ENCODE measurements at places on chromosomes 3 and 15. TPM values are rescaled to one million over a fixed set of nuclear protein-coding genes. Genes with fewer than 3 reads are reported as not detected.

DNA sequence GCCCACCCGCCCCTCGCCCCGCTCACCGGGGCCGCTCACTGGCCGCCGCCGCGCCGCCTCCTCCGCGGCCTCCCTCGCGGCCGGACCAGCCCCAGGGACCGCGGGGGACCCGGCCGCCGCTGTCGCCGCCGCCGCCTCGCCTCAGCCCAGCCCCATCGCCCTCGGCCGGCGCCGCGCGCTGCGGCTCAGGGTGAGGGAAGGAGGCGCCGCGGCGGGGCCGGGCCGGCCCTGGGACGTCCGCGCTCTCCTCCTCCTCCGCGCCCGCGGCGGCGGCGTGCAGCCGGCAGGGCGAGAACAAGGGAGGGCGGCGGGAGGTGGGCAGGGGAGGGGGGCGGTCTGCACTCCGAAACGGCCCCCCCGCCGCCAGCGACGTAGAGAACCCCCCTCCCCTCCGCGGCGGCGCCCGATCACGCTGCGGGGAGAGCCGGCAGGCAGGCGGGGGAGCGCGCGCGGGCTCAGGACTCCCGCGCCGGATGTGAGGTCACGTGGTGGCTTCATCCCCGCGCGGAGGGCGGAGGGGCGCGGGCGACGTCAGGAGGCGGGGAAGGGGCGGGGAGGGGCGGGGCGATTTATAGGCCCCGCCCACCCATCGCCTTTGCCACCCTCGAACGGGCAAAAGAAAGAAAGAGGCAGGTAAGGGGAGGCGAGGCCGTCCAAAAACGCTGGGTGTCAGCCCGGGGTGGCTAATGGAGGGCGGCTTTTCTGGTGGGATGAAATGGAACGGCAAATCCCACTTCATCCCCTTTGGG is at the start of gene ATP13A3:
Gene ATP13A3, minus strand, starts transcription at position 463 of the 749 bp plus-strand sequence. CDS start 24,812 bp downstream, outside the sequence.
- peak; percentile 90 for DNase-seq
- no peaks in the 10 kb centered on the region for H3K27me3 ChIP-seq
- H3K36me3 ChIP-seq = peaks cover 27% of the 10 kb centered on the region
- H3K4me3 ChIP-seq = peak within 1 kb of the TSS; percentile 92
- peaks cover 52% of the 10 kb centered on the region for H3K4me1 ChIP-seq
- peak within 1 kb of the TSS; percentile 92 for H3K27ac ChIP-seq

- no peak for DNase-seq
- H3K27ac ChIP-seq = no peak overlapping the region
- H3K36me3 ChIP-seq = peaks cover 26% of the 10 kb centered on the region
- no peaks in the 10 kb centered on the region for H3K27me3 ChIP-seq
- H3K4me3 ChIP-seq = no peak overlapping the region
Observed at GRCh38 chr3:67564008-67564407, 90.4 kb downstream of the SUCLG2 start.

DNA sequence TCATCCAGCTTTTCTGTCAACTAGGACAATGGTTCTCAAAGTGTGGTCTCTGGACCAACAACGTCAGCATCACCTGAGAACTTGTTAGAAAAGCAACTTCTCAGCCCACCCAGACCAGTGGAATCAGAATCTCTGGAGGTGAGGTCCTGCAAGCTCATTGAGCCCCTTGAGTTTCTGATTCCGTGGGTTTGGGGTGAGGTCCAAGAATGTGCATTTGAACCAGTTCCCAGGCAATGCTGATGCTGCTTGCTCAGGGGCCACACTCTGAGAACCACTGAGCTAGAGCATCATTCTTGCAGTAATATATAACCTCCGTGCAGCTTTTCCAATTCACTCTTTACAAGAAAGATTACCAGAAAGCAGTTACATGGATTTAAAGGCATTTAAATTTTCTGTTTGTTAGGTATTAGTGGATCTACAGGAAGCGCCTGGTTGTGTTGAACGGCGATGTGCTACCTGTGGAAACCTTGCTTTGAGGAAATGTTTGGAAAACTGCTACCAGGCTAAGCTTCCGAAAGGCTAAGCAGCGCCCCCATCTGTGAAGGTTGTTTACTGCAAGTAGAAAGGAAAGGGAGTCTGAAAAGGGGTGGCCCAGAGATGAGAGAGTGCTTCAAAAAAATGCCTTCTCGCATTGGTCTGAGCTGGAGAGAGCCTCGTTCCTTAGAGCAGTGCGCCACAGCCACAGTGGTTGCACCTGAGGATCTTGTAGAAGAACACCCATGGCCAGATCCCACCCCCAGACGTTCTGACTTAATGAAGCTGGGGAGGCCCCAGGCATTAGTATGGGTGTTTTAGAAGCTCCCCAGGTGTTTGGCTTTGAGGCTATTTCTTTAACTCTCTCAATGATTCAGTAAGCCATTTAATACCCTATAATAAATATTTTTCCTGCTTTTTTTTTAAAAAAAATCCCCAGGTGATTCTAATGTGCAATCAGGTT is 50.0 kb downstream of the RLBP1 start:
- peaks cover 18% of the 10 kb centered on the region for H3K4me1 ChIP-seq
- DNase-seq = peak; percentile 47
- H3K27ac ChIP-seq = no peak overlapping the region
- peaks cover 6% of the 10 kb centered on the region for H3K36me3 ChIP-seq
- no peak overlapping the region for H3K4me3 ChIP-seq

DNA sequence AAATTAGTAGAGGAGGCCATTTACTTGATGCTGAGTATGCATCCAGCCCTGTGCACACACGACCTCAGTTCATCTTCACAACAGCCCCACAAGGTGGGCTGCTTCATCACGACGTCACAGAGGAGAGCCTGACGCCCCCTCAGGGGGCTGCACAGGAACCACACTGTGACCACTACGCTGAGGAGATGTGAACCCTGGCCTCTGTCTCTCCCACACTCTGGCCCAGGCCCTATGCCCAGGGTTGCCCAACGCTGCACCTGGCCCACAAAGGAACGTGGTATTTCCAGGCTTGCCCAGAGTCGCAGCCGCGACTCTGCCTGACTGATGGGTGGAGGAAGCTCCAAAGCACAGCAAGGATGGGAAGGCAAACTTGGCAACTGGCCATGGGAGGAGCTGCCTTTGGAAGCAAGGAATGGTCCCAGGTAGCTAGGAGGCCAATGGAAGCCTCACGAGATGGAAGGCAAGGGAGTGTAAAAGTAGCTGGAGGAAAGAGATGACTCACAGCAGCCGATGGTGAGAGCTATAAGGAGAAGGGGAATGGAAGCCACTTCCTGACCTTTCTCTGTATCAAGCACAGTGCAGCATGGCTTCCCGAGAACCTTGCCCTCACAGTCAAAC is 226.0 kb downstream of the KLF13 start:
- DNase-seq = no peak
- H3K27me3 ChIP-seq = peaks cover 2% of the 10 kb centered on the region
- H3K36me3 ChIP-seq = no peaks in the 10 kb centered on the region
- no peak overlapping the region for H3K27ac ChIP-seq
- no peaks in the 10 kb centered on the region for H3K4me1 ChIP-seq
- no peak overlapping the region for H3K4me3 ChIP-seq

DNA sequence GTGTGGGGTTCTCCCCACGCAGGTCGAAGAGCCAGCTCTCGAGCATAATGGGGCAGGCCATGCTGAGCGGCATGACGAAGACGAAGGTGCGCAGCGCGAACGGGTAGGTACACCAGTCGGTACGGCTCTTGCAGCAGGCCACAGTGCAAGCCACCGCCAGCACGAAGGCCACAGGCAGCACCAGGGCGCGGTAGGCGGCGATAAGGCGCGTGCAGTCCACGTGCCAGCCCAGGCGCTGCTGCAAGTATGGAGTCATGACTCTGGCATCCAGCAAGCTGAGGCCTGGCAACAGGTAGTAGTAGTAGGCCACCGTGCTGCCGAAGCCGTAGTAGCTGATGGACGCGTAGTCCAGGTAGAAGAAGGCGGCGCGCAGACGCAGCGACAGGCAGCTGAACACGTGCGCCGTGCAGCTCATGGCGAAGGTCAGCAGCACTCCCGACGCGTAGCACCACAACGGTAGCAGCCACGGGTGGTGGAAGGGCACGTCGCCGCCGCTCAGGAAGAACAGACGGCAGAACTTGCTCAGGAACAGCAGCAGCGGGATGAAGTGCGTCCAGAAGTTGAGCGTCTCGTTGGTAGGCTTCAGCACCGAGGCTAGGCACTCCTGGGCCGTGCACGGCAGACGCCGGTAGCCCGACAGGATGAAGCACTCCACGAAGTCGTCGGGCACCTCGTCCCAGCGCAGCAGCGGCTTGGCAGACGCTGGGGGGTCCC is 797 bp downstream of the PAQR9 start:
- H3K4me3 ChIP-seq = peak overlapping the region; percentile 70
- H3K27me3 ChIP-seq = peaks cover 83% of the 10 kb centered on the region
- no peak for DNase-seq
- no peaks in the 10 kb centered on the region for H3K36me3 ChIP-seq

DNA sequence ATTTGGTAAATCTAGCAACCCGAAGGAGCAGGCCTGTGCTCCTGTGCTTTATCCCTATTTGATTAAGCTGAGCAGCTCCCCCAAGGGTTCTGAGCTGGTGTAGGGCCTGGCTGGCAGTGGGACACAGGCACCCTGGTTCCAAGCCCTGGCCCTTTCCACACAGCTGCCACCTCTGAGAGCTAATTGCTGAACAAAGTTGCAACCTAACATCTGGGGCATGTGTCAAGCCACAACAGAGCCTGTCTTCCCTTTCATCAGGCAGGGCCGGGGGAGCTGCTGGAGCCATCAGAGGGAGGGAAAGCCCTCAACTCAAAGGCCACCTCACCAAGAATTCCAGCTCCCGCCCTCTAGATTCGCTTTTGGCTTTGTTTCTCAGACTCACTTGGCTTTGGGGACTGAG is 17.1 kb upstream of the MRPS22 start:
- H3K36me3 ChIP-seq = no peaks in the 10 kb centered on the region
- peaks cover 15% of the 10 kb centered on the region for H3K4me1 ChIP-seq
- peaks cover 18% of the 10 kb centered on the region for H3K27me3 ChIP-seq

DNA sequence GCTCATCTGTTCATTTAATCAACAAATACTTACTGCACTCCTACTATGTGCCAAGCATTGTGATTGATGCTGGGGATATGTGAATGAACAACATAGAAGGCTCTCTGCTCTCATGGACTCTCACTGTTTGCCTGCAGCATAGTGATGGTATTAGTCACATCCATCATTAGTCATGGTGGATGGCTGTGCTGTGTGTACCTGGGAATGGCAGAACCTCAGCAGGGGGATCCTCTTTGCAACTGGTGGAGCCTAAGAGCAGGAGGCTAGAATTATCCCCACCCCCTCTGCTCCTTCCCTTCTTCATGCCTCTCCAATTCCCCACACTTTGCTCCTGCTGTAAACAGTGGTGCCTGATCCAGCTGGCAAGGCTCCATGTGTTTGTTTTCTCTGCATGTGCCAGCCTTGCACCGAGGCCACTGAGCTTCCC is 20.5 kb downstream of the BOC start:
- no peak overlapping the region for H3K4me3 ChIP-seq
- H3K27ac ChIP-seq = no peak overlapping the region
- no peaks in the 10 kb centered on the region for H3K4me1 ChIP-seq
- H3K36me3 ChIP-seq = no peaks in the 10 kb centered on the region
- peaks cover 13% of the 10 kb centered on the region for H3K27me3 ChIP-seq

DNA sequence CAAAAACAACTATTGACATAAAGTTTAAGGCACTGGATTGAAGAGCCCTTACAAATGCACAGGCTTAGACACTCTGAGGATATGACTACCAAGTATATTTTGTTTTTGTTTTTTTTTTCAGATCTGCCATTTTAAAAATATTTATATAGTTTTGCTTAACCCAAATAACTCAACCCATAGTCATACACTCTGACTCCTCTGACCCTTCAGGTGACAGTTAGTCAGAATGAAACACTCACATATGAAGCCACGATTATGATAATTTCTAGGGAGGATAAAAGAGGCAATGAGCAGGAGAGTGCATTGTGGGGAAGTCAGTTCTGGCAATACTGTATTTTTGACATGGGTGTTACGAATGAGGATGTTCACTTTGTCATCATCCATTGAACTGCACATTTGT is 774.7 kb downstream of the MECOM start:
- H3K27me3 ChIP-seq = no peaks in the 10 kb centered on the region
- H3K36me3 ChIP-seq = no peaks in the 10 kb centered on the region
- H3K4me3 ChIP-seq = no peak overlapping the region
- DNase-seq = no peak
- no peak overlapping the region for H3K27ac ChIP-seq

DNA sequence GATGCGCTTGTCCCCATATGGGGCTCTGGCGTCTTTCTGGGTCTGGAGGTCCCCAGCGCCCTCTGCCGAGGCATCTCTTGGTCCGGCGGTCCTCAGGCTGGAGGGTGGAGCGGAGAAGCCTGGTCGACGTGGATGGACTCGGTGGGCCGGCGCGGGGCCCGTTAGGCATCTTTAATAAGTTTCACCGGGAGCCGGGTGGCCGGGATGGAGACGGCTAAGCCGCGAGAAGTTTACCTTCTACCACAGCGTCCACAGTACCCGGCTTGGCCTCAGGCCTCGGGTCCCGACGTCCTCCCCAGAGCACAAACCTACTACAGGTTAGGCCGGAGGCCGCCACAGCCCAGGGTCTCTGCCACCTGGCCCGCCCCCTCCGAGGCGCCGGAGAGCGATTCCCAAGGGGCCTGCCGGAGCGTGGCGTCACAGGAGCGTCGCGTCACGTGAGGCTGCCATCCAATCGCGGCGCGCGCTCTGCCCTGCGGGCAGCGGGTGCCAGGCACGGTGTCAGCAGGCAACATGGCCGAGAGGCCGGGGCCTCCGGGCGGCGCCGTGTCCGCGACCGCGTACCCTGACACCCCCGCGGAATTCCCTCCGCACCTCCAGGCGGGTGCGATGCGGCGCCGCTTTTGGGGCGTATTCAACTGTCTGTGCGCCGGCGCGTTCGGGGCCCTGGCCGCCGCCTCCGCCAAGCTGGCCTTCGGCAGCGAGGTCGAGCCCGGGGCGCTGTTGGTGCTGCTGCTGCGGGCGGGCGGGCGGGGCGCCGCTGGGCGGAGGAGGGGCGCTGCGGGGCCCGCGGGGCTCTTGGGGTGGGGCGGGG is at the start of gene TMEM42:
Gene TMEM42, plus strand, starts transcription at position 501 of the 814 bp plus-strand sequence. Its CDS starts 13 bp downstream, at position 514.
- peaks cover 12% of the 10 kb centered on the region for H3K36me3 ChIP-seq
- H3K27ac ChIP-seq = peak within 1 kb of the TSS; percentile 81
- peak within 1 kb of the TSS; percentile 76 for H3K4me3 ChIP-seq
- peak; percentile 89 for DNase-seq
- H3K4me1 ChIP-seq = peaks cover 29% of the 10 kb centered on the region

Gene ALDH1A2
- total RNA-seq = 0.82 TPM

- peaks cover 30% of the 10 kb centered on the region for H3K36me3 ChIP-seq
- H3K4me3 ChIP-seq = peak overlapping the region; percentile 82
- H3K27me3 ChIP-seq = no peaks in the 10 kb centered on the region
- H3K27ac ChIP-seq = peak overlapping the region; percentile 98
- DNase-seq = no peak
Observed at GRCh38 chr15:92881211-92881754, 18.8 kb upstream of the CHD2 start.

Gene AP2M1
- 230 TPM for total RNA-seq

DNA sequence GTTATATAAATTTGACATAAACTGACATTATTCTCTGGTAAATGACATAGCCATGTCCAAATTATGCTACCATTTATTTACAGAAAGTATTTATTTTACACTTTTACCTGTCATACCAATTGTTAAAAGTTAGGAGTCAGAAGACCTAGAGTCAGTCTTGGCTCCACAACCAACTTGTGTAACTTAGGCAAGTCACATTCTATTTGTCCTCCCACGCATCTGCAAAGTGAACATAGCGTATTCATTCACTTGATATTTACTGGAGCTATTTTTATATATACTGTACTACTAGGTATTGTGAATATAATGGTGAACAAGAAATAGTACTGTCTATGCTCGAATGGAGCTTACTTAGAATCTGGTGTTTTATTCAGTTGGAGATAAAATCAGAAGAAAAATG is 78.7 kb downstream of the ZNF280D start:
- DNase-seq = no peak
- H3K27ac ChIP-seq = no peak overlapping the region
- peaks cover 24% of the 10 kb centered on the region for H3K36me3 ChIP-seq
- peaks cover 15% of the 10 kb centered on the region for H3K4me1 ChIP-seq
- H3K4me3 ChIP-seq = no peak overlapping the region

- DNase-seq = no peak
- H3K27ac ChIP-seq = no peak overlapping the region
- no peaks in the 10 kb centered on the region for H3K27me3 ChIP-seq
Observed at GRCh38 chr15:34252545-34252944, 27.7 kb downstream of the EMC4 start.

Gene AADAC
- total RNA-seq = not detected

Gene AGBL1
- not detected for total RNA-seq

Gene LDHAL6B
- not detected for total RNA-seq

All from activated CD8-positive, alpha-beta memory T cell treated with anti-CD3 and anti-CD28 coated beads, Interleukin-2, amount 10 ng/mL, durations not matched to agents 7 days and 5 days (primary cell).